ENCODE measurements at places on chromosomes 13 and 19.

- no peak for DNase-seq
Measured at GRCh38 chr19:8366121-8366581, 2.2 kb downstream of the ANGPTL4 start.

DNA sequence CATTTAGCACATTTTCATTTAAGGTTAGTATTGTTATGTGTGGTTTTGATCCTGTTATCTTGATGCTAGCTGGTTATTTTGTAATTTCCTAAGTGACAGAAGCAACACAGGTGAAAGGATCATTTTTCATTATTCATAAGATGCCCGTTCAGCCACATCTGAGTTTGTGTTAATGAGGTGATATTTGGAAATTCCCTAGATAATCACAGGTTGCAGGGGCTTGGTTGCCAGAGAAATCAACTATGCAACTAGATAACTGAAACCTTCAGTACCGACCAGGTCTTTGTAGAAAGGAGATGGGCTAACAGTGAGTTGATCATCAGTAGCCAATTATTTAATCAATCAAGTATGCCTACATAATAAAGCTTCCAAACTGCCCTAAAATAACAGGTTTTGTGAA is 121.3 kb upstream of the UFM1 start:
- no peak for DNase-seq

DNA sequence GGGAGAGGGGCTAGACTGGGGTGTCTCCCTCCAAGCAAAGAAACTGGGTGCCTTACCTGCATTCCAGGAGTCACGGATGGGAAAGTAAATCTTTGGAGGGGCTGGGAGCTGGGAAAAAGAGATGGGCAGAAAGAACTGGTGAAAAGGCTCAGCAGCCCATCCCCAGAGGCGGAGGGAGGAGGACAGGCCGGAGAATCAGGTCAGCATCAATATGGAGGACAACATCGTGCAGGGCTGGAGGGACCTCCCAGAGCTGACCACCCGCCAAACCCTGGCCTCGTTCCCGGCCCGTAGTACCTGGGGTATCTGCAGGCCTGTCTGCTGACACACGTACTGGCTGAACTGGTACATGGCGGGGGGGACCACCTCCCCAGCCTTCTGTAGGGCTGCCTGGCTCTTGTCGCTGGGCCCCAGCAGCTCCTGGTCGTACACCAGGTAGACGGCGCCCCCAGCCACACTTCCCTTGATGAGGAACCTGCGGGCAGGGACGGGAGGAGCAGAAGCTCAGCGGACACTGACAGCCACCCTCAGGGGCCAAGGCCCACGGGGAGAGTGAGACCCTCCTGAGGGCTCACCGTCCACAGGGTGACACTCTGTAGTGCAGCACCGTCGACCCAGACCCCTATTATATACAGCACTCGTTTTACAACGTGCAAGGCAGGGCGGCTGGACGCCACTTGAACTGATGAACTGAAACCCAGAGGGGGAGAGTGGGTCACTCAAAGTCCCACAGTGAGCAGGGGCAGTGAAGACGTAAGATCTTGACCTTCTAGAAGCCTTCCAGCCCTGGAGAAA is 830 bp downstream of the MICOS13 start:
- no peak for DNase-seq

DNA sequence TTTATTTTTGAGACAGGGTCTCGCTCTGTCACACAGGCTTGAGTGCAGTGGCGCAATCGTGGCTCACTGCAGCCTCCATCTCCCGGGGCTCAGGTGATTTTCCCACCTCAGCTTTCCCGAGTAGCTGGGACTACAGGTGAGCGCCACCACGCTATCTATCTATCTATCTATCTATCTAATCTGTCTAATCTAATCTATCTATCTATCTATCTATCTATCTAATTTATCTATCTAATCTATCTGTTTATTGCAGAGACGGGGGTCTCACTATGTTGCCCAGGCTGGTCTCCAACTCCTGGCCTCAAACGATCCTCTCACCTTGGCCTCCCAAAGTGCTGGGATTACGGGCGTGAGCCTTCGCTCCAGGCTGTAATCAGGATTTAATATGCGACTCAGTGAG is 587 bp downstream of the ZNF613 start:
- DNase-seq = no peak

DNA sequence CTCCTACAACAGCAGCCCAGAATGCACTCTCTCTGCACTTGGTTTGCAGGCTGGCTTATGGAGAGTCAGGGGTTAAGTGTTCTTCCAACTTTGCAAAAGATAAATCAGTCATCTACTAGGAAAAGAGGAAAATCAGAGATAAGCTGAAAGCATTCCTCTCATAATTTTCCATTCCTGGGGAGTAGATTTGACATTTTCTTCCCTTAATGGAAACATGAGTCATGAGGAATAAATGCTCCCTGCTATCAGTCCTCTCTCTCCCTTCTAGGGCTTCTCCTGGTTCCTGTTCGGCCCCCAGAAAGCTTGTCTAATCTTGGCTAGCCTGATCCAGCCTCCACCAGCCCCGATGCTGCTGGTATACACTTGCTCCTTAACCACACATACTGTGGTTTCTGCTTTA is 28.4 kb upstream of the ENOX1 start:
- peak; percentile 29 for DNase-seq

GRCh38 chr13:32334671-32335070 is 19.4 kb downstream of the BRCA2 start:
- DNase-seq = peak; percentile 6

- no peak for DNase-seq
Measured at GRCh38 chr13:52933099-52933498, 84.7 kb upstream of the PCDH8 start.

Data from fibroblast of mammary gland (primary cell).